ENCODE measurements at places on chromosomes 3 and 15.

GRCh38 chr3:20072422-20072821 lies 32.2 kb downstream of the KAT2B start:
- no peak for DNase-seq

DNA sequence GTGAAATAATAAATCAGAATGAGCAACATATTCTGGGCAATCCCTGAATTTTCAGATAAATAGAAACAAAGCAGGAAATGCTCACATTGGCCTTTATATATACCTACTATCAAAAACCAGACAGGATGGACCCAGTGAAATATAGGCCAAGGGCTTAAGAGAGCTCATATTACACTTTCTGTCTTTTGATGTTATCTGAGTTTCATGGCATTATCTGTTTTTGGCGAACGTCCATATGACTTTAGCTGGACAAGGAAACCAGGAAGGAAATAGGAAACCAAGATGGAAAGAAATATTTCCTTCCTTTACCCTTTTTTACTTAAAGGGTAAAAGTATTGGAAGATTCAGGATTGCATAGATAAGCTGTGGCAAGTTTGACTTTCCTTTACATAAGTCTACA lies 274.8 kb downstream of the THSD4 start:
- no peak for DNase-seq

DNA sequence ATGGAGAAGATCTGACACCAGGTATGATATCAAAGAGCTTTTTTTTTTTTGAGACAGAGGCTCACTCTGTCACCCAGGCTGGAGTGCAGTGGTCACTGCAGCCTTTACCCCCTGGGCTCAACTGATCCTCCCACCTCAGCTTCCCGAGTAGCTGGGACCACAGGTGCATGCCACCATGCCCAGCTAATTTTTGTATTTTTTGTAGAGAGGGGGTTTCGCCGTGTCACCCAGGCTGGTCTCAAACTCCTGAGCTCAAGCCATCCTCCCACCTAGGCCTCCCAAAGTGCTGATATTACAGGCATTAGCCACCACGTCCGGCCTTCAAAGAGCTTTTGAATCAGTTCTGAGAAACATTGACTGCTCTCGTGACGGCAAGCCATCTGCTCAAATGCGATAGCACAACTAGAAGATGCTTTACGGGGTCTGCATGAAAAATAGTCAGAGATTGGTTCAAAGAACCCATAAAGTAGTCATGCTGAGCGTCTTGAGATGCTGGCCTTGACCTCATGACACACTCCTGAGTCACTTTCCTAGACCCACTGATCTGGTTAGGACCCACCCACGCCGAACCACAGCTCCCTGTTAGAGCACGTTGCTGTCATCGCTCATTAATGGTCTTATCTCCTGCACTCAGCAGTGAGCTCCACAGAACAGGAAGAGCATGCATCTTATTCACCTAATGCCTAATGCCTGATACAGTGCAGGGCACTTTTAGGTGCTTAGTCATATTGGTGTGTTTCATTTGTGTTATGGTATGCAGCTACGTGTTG lies 57.0 kb upstream of the NR2F2 start:
- DNase-seq, result no peak

DNA sequence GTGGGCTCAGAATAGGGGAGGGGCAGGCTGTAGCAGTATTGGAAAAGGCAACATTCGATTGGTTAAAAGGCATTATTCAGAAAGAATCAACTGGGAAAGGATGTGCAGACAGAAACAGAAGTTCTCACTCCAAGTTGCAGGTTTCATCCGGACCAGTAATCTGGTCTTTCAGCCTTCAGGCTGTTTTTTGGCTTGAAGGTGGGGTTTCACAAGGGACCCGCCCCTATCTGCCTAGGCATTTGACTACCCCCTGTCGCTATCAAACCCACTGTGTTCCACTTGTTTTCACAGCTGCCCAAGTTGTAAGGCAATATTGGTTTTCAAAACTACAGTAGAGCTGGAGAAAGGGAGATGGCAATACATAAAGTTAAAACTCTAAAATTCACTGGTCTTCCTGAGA lies 96.9 kb downstream of the VPS8 start:
- no peak for DNase-seq

DNA sequence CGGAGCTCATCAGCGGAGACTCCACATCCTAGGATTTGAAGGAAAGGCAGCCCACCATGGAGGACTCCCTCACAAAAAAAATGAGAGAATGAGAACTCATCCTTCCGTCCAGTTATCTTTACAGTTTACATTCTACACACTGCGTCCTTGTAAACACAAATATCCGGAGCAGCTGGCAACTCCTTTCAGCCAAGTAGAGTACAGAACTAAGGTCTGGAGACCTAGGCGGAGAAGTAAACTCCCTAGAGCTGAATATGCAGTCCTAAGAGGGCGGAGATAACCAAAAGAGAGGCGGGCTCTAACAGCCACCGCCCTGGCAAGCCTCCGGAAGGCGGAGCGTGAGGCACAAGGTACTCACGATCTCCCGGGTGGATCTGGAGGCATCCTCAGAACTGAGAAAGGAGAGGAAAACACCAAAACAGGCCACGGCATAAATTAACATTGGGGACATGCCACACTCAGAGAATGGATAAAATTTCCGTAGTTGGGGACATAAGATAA lies 924 bp upstream of the SIN3A start:
- peak; percentile 80 for DNase-seq

GRCh38 chr3:43674345-43675085 lies 16.2 kb upstream of the ABHD5 start:
- no peak for DNase-seq

DNA sequence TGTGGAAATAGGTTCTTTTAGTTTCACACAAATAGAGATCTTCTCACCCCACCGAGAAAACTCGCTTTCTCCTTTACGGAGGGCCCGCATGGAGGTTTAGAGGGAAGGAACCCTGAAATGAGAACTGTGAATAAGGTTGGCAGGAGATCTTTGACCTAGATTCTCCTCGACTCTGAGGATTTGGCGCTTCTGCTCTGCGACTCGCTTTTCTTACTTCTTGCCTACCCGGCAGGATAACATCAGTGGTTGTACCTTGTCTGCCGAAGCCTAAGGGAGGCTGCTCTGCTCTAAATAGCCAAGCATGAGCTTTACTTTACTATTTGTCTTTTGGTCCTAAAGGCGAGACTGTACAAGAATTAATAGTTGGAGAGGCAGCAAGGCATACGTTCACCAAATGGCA lies 473.3 kb upstream of the TPRG1 start:
- no peak for DNase-seq

DNA sequence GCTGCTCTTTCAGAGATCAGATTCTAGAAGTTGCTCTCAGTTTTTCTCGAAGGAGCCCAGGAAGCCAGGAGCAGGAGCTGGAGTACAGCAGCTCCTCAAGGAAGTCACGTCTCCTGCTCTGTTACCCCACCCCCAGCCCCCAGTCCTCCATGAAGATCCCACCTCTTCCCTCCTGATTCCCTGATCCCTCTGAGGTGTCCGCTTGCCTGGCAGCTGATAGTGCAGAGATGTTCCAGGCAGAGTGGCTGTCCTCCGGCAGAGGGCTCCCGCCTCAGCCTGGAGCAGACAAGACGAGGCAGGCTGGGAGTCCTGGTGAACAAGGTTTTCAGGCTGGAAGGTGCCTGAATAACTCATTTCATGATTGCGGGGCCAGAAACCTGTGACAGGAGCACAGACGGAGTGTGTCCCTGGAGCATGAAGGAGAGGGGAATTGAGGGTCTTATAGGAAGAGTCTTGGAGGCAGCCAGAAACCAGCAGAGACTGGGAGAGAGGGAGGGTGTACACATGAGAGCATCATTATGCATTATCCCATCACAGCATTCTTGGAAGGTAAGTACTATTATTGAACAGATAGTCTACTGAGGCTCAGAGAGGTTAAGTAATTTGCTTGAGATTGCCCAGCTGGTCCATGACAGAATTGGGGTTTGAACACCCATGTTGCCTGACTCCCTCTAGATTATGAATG lies 1.2 kb downstream of the HRH1 start:
- DNase-seq, result no peak

DNA sequence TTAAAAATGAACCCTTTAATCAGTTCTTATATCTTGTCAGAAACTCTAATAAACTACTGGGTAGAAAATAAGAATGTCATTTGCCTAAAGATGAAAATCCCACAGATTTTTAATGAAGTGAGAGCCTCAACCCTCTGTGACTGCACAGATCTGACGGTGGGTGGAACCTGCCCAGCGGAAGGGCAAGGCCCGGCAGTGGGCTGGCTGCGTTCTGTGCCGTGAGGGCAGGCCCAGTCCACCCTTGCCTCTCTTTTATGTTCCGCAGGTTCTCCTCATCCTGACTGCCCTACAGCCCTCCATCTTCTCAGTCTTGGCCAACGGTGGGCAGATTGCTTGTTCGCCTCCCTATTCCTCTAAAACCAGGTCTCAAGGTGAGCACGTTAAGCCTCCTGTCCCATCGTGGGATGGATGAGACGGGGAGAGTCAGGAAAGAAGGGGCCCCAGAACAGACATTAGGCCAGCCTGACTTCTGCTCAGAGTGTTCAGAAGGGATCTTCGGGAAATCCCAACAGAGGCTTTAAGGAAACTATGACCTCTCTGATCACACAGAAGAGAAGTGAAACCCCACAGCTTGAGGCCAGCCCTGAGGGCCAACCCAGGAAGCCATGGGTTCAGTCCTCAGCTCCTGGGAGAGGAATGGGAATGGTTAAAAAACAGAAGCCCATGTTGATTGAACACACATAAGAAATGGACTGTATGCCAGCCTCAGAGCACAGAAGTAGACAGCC lies 16.0 kb downstream of the SLC51A start:
- no peak for DNase-seq

- DNase-seq, result no peak
Observed at GRCh38 chr3:110589341-110589740, 482.3 kb upstream of the NECTIN3 start.

DNA sequence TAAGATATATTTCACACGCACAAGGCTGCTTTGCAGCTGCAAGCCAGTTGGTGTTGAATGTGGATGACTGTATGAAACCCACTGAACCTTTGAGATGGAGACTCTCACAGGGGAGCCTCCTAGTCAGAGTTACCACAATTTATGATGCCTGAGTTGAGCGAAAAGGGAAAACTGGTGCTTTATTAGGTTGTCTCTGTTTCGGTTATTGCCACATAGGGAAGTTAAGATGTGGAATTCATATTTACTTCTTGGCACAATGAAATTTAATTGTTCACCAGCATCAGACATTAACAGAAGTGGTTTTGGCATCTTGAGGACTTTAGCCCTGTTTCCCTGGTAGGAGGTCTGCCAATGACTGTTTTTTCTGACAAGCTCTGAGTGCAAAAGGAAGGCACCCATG lies 358.2 kb downstream of the SQOR start:
- DNase-seq, result no peak

GRCh38 chr3:143830063-143830462 lies 18.2 kb downstream of the SLC9A9 start:
- DNase-seq, result no peak

- no peak for DNase-seq
Observed at GRCh38 chr15:37693926-37694325, 240.5 kb upstream of the TMCO5A start.

DNA sequence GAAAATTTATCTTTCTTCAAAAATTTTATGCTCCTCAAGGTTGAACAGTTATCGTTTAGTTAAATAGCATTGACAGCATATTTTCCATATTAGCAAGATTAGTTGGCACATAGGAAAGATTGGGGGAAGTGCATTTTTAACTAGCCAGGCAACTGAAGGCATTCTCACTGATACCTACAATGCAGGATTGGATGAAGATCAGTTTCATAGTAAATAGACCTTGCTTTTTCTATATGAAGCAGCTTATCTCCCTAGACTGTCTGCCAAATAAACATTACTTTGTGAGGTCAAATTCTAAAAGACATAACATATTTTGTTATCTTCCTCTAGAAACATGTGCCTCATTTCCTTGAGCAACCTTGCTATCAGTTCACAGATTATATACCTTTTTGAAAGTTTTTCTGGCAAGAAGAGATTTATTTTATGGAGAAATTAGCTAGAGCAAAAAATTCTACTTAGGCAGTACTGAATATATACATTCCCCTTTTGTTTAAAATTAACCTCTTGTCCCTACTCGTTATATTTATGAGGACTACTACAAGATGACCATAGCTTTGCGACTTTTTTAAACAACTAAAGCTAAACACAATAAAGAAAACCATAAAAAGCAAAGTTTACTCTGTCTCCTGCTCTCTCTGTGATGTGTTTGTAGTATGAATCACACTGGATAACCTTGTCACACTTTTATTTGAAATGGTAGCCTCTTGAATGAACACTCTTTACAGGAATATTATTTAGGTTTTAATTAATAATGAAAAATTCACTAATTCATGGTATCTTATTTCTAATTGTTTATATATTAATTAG lies 654.9 kb upstream of the TBL1XR1 start:
- DNase-seq, result no peak

GRCh38 chr3:16399473-16399872 lies 114.0 kb downstream of the RFTN1 start:
- DNase-seq, result no peak

GRCh38 chr3:61015859-61016258 lies 235.4 kb downstream of the FHIT start:
- no peak for DNase-seq

GRCh38 chr3:41651718-41652117 lies 310.2 kb downstream of the ULK4 start:
- no peak for DNase-seq

- DNase-seq, result no peak
Observed at GRCh38 chr3:127610105-127610504, 11.9 kb downstream of the MCM2 start.

- DNase-seq, result no peak
Observed at GRCh38 chr3:39423436-39423970, 17.0 kb downstream of the RPSA start.

DNA sequence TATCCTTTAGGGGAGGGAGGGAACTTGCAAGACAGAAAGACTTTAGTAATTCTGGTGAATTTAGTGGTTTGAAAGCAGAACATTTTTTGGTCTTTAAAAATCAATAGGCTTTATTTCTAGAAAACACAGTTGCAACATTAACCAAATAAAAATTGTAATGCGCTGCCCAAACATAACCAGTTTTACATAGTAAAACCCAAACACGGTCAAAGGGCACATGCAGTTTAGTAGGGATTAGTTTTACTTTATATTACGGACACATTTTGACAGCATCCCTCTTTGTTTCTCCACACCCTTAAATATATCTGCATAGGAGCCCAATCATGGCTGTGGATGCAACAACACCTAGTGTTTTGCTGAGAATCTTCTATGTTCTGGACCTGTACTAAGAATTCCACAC lies 156.7 kb downstream of the NR2F2 start:
- DNase-seq, result no peak

GRCh38 chr3:122964811-122965210 lies 62.8 kb downstream of the SEMA5B start:
- DNase-seq, result no peak

GRCh38 chr3:168847291-168847883 lies 751.7 kb upstream of the GOLIM4 start:
- peak; percentile 26 for DNase-seq

Measured in Jurkat, Clone E6-1 (cell line).